ENCODE measurements at places on chromosomes 3 and 15.

GRCh38 chr3:189557824-189558223 is 73.4 kb upstream of the TP63 start:
- no peak for DNase-seq

- DNase-seq = no peak
Measured at GRCh38 chr3:53495520-53496391, 1.3 kb downstream of the CACNA1D start.

DNA sequence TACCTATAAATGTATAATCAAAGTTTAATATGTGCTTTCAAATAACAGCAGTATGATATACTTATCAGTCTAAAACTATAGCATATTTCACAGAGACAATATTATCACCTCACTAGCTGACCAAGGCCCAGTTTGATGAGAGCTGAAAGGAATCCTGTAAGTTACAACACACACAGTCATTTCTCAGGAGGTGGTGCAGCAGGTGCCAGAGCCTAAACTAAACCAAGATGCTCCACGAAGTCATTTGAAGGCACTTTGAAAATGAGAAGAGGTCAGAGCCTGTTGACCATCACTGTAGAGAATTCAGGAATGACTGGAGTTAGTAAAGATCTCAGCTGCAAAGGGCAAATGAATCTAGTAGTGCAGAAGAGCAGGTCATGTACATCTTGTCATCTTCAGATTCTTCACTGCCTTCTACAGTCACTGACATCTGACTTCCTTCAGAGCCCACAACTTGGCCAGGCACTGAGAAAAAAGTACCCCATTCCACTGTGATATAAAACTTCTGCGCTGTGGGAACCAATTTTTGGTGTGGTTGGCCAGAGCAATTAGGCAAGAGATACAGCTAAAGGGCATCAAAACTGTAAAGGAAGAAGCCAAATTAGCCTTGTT is 7.9 kb downstream of the GBE1 start:
- no peak for DNase-seq

- no peak for DNase-seq
Measured at GRCh38 chr15:66779331-66780009, 77.4 kb downstream of the SMAD6 start.

DNA sequence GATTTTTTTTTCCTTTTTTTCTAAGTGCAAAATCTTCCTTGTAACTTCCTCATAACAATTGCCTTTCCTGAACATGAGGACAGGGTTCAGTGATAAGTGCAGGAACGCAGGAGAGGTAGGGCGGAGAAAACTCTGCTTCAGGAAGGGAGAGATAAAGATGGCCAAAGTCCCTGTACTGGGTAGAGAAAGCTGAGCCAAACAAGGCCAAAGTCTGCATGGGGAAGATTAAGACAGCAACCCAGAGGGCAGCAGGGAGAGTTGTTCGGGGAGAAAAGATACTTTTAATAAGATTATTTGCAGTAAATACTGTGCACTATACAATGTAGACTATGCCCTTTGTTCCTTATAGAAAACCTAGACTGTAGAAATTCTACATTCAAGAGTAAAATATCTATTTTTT is 55.4 kb upstream of the LRRFIP2 start:
- no peak for DNase-seq

DNA sequence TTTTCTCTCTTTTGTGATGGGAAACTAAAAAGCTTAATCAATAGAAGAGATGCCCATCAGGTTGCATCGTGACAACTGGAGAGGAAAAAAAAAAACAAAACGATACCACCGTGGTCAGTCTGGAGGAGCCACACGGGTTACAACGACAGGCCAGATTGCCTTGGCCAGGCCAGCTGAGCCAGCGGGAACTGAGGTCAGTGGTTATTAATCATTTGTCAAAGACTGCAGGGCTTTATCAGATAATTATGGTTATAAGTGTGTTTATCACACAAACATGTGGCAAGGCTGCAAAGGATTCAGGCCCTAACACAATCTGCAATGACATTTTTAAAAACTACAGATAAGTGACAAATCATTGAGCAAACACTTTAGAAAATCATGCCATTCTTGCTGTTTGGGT is 135.0 kb upstream of the FAM3D start:
- DNase-seq = no peak

GRCh38 chr3:118269537-118270125 is 765.0 kb downstream of the IGSF11 start:
- DNase-seq = no peak

DNA sequence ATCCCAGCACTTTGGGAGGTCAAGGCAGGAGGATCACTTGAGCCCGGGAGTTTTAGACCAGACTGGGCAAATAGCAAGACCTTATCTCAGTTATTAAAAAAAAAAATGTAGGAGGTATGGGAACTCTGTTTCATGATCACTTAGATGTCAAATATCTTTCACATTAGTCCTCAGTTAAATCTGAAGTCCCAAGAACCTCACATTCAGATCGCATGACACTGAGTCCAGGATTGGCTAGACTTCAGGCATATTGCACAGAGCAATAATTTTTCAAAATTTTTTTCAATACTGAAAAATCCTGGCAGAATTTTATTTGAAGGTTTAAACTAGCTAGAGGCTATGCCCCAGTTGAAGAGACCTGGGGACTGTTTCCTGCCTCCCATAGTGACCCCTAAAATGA is 56.3 kb upstream of the ZNF148 start:
- DNase-seq = no peak

DNA sequence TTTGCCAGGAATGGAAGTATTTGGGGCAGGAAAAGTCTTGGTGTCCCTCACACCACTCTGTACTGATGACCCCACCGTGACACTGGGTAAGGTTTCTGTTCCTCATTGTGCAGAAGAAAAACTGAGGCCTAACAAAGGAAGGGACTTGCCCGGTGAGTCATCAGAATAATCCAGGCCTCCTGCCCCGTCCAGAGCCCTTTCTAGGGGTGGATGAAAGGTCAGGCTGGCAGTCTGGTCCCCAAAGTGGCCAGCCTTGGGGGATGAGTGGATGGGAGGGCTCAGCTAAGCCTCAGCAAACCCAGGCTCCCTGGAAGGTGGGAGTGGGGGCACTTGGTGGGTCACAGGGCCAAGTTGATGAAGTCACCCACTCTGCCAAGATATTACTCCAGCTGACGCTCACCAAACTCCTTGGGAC is 2.3 kb upstream of the DNAH1 start:
- DNase-seq = peak; percentile 81

GRCh38 chr3:53318522-53318921 is 28.8 kb downstream of the DCP1A start:
- DNase-seq = no peak

DNA sequence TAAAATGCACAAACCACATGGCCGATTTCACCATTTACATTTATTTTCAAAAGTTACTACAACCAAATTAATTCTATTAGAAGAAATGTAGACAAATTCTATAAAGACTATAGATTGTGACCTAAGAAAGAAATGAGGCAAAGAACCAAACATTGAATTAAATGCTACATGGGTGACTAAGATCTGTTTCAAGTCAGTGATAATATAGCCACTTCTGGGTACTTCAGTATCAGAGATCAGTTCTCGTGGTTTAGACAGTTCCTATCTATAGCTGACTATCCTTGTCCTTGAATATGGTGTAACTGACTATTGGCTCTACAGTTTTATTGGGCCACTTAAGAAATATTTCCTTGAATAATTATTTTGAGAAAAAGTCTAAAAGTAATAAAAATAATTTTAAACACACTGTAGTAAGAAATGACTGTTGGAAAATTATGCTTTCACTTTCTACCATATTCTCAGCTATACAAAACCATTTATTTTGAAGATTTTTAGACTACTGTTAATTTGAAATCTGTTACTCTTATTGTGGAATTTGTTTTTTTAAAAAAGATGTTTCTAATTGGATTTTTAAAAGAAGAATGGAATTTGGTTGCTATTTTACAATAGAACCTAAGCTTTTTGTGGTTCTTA is 14.1 kb downstream of the KCNMB3 start:
- no peak for DNase-seq

DNA sequence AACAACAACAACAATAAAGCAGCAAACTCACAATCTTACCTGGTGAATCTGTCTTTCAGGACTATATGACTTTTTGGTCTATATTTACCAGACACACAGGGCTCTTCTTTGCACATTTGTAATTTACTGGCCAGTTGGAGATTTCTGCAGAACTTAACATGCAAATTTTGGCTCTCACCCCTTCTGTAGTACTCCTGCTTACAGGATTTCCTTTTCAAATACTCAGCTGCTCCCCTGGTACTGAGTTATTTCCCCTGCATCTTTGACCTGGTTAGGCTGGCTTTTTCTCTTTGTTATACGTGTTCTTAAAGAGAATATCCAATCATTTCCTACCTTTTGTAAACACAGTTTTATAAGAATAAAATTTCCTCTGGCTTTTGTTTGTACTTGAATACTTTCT is 228.0 kb downstream of the MBNL1 start:
- no peak for DNase-seq

DNA sequence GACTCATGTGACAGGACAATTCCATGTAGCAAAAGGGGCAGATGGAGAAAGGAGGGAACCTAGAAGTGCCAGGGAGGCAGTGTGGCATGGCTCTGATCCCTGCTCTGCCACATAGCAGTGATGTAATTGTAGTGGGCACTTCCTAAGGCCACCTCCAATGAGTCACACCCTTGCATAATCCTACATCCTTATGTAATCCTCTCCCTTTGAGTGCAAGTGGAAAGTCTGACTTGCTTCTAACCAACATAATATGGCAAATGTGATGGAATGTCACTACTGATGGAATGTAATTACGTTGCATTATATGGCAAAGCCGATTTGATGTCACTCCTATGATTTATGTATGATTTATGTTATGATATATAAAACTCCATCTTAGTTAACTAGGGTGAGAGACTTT is 72.9 kb upstream of the ATP2C1 start:
- no peak for DNase-seq

- DNase-seq = no peak
Measured at GRCh38 chr15:74768771-74769342, 13.0 kb upstream of the CSK start.

- DNase-seq = no peak
Measured at GRCh38 chr3:12655701-12656100, 8.2 kb downstream of the RAF1 start.

DNA sequence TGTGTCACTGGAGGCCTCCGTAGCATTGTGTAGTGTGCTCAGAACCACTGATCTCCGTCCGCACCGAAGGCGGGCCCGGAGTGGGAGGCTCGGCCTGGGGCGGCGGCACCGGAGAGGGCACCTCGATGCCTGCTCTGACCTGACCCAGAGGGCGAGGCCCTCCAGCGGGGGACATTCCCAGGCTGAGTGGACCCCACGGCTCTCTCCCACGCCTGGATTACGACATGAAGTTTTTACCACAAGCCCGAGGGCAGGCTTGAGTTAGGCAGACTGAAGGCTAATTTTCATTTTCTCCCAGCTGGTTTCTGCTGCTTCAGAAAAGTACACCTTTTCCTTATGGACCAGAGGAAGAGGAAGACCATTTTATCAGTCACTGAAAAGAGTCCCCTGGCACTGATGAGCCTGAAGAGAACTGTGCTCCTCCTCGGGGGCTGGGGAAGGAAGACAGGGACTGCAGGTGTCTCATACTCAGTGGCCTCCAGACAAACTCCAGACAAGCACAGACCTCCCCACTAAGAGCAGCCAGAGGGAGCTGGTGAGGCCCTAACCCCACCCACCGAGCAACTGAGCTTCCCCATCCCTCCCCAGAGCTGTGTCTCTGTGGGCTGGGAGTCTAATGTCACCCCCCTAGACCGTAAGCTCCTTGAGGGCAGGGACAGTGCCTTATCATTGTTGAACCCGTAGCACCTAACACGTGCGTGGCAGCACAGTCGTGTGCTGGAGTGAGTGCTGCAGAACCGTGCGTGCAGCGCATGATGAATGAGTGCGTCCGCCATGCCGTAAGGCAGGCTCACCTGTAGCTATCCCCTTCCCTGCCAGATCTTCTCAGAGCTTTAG is 74.5 kb upstream of the BLM start:
- no peak for DNase-seq

DNA sequence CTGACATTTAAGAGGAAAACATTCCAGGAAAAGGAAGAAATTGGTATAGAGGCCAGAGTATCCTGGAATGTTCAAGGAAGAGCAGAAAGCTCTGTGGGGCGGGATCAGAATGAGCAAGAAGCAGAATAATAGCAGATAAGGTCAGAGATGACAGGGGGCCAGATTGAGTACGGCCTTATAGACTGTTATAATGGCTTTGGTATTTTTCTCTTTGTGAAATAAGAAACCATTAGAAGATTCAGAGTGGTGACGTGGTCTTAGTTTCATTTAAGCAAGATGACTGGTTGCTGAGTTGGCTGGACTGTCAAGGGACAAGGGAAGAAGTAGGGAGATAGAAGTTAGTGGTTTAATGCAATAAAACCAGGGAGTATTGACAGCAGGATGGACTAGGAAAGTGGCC is 218.3 kb upstream of the SOX2 start:
- no peak for DNase-seq

GRCh38 chr15:56208185-56208584 is 35.5 kb downstream of the RFX7 start:
- no peak for DNase-seq

Measured in stimulated activated naive B cell treated with anti-CD40 and anti-IgM and Interleukin-4, amounts not matched to agents 10 μg/mL and 1 μg/mL and 100 μg/mL, for 72 hours (primary cell).